ENCODE measurements at places on chromosomes 2 and 18.

DNA sequence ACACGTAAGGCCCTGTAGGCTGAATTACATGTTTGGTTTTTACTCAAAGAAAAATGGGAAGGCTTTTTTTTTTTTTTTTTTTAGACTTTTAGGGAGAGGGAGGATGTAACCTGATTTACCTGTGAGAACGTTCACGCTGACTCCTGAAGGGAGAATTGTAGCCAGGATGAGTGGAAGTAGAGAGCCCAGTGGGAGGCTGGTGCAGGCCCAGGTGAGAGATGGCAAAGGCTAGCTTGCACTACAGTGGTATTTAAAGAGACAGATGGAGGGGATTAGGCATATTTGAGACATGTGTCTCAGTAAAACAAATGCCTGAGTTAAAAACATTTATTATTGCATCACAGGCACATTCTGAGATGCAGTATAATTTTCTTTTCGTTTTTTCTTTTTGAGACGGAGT lies 107.9 kb downstream of the CCDC85A start:
- DNase-seq = no peak

- no peak for DNase-seq
These were observed 55.2 kb downstream of the FN1 start for GRCh38 chr2:215380699-215381098.

DNA sequence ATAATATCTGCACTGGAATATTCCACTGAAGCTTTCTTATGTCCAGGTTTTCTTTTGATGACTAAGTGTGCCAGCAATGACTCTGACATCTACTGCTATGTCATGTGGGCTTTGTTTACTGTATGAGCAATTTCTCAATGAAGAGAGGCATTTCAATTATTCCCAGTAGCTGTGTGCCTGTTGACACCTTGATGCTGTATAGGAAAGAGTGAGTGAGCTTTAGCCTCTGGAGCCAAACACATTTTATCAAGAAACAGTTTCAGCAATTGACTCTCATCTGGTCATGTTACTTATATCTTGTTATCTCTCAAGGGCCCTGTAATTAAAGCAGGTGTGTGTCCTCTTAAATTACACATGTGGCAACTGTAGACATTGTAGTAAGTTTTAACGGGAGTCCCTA lies 493.2 kb upstream of the FANCL start:
- DNase-seq = no peak

- DNase-seq = peak; percentile 27
These were observed 95.5 kb downstream of the THNSL2 start for GRCh38 chr2:88265352-88266303.

DNA sequence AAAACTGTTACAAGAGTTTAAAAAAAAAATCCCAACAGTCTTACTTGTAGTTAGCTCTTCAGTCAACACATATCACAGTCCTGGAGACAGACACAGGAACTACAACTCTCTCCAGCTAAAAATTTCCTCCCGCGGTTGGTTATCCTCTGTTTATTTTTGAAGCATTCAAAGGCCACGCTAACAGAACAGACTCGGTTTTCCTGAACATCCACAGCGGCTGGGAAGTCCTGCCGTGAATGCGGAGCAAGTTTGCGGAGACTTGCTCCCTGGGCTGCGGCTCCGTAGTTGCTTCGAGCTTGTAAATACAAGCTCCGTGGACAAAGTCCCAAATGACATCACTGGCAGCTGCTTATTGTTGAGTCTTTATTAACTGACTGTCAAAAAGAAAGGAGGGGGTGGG lies at the start of gene NCKAP5:
Gene NCKAP5 (minus strand): TSS at position 292 of the 400 bp plus-strand sequence. CDS start 50,937 bp downstream, outside the sequence.
- peak; percentile 83 for DNase-seq

- no peak for DNase-seq
These were observed 164.5 kb downstream of the NCK2 start for GRCh38 chr2:105909215-105909614.

- no peak for DNase-seq
These were observed 8.9 kb downstream of the GDF7 start for GRCh38 chr2:20675701-20676352.

DNA sequence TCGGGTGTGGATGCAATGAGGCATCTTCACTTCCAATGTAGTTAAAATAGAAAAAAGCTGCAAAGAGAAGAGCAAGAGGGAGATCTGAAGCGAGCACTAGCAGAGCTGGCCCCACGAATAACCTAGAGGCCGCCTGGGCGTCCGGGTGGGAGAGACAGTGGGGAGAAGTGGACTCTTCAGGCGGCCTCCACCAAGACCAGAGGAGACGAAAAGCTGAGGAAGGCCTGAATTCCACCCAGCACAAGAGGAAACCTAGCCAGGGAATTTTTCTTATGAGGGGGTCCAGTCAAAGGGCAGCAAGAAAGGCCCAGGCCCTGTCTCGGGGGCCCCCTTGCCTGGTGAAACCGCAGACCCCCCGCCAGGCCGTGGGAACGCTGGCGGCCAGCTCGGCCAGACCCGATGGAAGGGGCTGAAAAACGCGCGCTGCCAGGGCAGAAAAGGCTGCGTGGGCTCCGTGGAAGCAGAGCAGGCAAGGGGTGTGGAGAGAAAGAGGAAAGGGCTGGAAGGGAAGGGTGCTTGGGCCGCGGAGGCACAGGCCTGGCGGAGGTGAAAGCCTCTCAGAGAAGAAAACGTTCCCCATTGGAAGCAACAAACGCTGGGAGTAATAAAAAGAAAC lies 69.2 kb downstream of the KCTD1 start:
- no peak for DNase-seq

DNA sequence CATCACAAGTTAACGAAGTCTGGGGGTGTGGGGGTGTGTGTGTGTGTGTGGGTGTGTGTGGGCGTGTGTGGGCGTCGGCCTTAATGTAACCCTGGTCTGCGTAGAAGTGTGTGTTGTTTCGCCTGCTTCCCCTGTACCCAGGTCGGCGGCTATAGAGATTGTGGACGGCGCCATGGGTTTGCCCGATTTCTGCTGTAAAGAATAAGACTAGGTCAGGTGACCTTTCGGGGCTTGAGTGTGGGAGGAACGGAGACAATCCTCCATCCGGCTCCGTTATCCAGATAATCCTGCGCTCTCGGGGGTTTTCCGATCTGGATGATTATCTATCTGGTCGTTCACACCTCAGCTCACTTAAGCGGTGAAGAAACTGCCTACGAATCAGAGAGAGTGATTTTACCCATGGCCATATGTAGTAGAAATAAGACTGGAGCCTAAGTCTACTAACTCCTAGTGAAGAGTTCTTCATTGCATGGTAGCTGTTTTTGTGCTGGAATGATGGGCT lies 543 bp downstream of the HADHB start:
- DNase-seq = peak; percentile 74

GRCh38 chr2:144242311-144242710 lies 277.6 kb downstream of the ZEB2 start:
- DNase-seq = no peak

- DNase-seq = no peak
These were observed 2.2 kb upstream of the SERPINB12 start for GRCh38 chr18:63539904-63540510.

DNA sequence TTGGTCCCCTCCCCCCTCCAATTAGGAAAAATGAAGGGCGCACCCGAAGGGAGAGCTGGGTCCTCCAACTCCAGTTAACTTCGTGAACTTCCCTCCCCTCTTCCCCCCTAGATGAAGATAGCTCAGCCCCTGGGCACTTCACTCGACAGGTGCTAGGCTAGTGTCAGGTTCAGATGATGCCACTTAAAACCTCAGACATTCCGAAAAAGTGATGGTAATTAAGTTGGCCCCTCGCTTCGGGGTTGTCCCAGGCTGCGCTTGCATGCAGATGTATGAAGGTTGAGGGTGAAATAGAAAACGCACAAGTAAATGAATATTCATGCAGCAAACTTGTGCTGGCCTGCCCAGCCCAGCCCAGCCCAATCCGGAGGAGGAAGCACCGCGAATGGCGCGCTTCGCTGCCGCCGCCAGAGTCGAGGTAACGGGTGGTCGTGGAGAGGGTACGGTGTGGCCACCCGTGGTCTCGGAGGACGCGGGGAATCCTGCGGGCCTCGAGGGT lies 3.0 kb upstream of the GBX2 start:
- no peak for DNase-seq

- DNase-seq = peak; percentile 44
These were observed 162.3 kb downstream of the PHLPP1 start for GRCh38 chr18:62877411-62878221.

- no peak for DNase-seq
These were observed 58.6 kb downstream of the LHCGR start for GRCh38 chr2:48696881-48697280.

All from pons (tissue), 1 donor.